Activated CD4-positive, alpha-beta T cell treated with anti-CD3 and anti-CD28 coated beads for 36 hours (primary cell): ENCODE measurements at places on chromosomes 4 and X. TPM values are rescaled to one million over a fixed set of nuclear protein-coding genes. Genes with fewer than 3 reads are reported as not detected.

Gene RAB40AL
- total RNA-seq = not detected

Gene GAGE13
- total RNA-seq = not detected

Gene OCIAD2
- 97.4 TPM for total RNA-seq

Gene CABS1
- total RNA-seq = not detected

Gene NPY1R
- total RNA-seq = not detected

Gene GJB1
- total RNA-seq = not detected

Gene AFM
- total RNA-seq = not detected

Gene SSX2B
- not detected for total RNA-seq

Gene CXCL8
- 0.80 TPM for total RNA-seq

Gene ARHGEF6
- 53.6 TPM for total RNA-seq

Gene VCX3B
- not detected for total RNA-seq

Gene CYSLTR1
- total RNA-seq = 3.1 TPM
